ENCODE measurements at places on chromosomes 7 and 10.

DNA sequence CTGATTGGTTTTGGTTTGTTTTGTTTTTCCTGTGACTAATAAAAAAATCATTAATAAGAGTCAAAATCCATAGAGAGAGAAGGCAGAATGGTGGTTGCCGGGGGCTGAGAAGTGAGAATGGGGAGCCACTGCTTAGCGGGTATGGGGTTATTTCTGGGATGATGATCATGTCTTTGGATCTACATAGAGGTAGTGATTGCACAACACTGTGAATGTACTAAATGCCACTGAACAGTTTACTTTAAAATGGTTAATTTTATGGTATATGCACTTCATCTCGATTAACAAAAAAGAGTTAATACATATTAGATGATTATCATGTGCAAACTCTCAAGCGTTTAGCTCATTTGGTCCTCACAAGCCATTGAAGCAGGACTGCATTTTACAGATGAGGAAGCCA, 342.9 kb downstream of the ELMO1 start:
- H3K27me3 ChIP-seq: no peaks in the 10 kb centered on the region
- peaks cover 22% of the 10 kb centered on the region for H3K4me1 ChIP-seq
- no peak for DNase-seq
- H3K36me3 ChIP-seq: peaks cover 15% of the 10 kb centered on the region
- H3K4me3 ChIP-seq: no peak overlapping the region

GRCh38 chr7:37267251-37267650, 181.4 kb downstream of the ELMO1 start:
- H3K36me3 ChIP-seq: peaks cover 14% of the 10 kb centered on the region
- peak overlapping the region; percentile 48 for H3K27ac ChIP-seq
- H3K4me1 ChIP-seq: peaks cover 24% of the 10 kb centered on the region
- no peak overlapping the region for H3K4me3 ChIP-seq
- no peak for DNase-seq

DNA sequence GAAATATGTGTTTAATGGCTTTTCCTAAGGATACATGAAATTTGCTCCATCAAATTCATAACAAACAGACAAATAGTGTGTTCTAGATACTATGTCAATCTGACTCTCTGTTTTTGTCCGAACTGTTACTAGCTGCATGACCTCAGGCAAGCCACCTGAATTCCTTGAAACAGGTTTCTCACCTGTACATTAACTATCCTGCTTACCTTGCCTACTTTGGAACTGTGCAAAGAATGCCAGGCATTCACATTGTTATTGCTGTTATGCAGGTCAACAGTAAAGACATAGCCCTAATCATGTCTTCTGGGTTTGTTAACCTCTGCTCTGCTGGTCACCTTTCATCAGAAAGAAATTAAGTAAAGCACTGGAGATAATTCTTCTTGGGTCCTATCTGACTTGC, 1283.9 kb upstream of the CELF2 start:
- no peak for DNase-seq
- no peak overlapping the region for H3K27ac ChIP-seq
- no peak overlapping the region for H3K4me3 ChIP-seq
- no peaks in the 10 kb centered on the region for H3K27me3 ChIP-seq
- no peaks in the 10 kb centered on the region for H3K4me1 ChIP-seq

GRCh38 chr10:43214956-43215561, 51.8 kb downstream of the RASGEF1A start:
- no peaks in the 10 kb centered on the region for H3K4me1 ChIP-seq
- H3K36me3 ChIP-seq: no peaks in the 10 kb centered on the region
- no peak overlapping the region for H3K4me3 ChIP-seq
- peaks cover 17% of the 10 kb centered on the region for H3K27me3 ChIP-seq

- no peaks in the 10 kb centered on the region for H3K36me3 ChIP-seq
- no peaks in the 10 kb centered on the region for H3K4me1 ChIP-seq
Measured at GRCh38 chr10:112289373-112290053, 6.3 kb downstream of the TECTB start.

DNA sequence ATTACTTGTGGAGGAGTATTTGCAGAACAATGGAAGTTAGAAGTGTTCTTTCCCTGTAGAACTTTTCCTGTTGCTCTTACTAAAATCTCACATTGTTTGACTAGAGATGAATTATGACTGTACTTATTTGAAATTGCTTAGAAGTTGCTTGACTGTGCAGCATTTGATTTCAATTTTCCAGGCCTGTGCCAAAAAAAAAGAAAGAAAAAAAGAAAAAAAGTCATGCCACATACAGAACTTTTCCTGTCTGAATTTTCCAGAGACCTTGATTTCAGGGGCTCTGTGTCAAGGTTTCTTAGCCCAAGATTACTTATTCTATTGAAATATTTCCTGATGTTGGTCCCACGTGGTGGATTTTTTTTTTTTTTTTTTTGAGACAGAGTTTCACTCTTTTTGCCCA, 3.5 kb upstream of the FAM171A1 start:
- H3K36me3 ChIP-seq: no peaks in the 10 kb centered on the region
- H3K4me1 ChIP-seq: peaks cover 10% of the 10 kb centered on the region
- no peak overlapping the region for H3K27ac ChIP-seq

- no peaks in the 10 kb centered on the region for H3K36me3 ChIP-seq
- H3K4me3 ChIP-seq: no peak overlapping the region
- peaks cover 2% of the 10 kb centered on the region for H3K4me1 ChIP-seq
- peaks cover 2% of the 10 kb centered on the region for H3K27me3 ChIP-seq
- H3K27ac ChIP-seq: no peak overlapping the region
- no peak for DNase-seq
Measured at GRCh38 chr7:14158111-14158510, 168.6 kb upstream of the ETV1 start.

- no peaks in the 10 kb centered on the region for H3K4me1 ChIP-seq
- peaks cover 5% of the 10 kb centered on the region for H3K27me3 ChIP-seq
- no peaks in the 10 kb centered on the region for H3K36me3 ChIP-seq
- H3K27ac ChIP-seq: no peak overlapping the region
- DNase-seq: no peak
- no peak overlapping the region for H3K4me3 ChIP-seq
Measured at GRCh38 chr7:132387596-132387995, 188.7 kb downstream of the PLXNA4 start.

- peaks cover 32% of the 10 kb centered on the region for H3K27me3 ChIP-seq
- H3K27ac ChIP-seq: no peak overlapping the region
- H3K4me1 ChIP-seq: peaks cover 5% of the 10 kb centered on the region
- no peak overlapping the region for H3K4me3 ChIP-seq
Measured at GRCh38 chr10:117164592-117165537, 26.8 kb upstream of the VAX1 start.

GRCh38 chr10:50437248-50437647, 185.9 kb upstream of the ASAH2 start:
- H3K36me3 ChIP-seq: peaks cover 13% of the 10 kb centered on the region
- no peak for DNase-seq
- H3K4me3 ChIP-seq: no peak overlapping the region
- H3K27me3 ChIP-seq: no peaks in the 10 kb centered on the region

DNA sequence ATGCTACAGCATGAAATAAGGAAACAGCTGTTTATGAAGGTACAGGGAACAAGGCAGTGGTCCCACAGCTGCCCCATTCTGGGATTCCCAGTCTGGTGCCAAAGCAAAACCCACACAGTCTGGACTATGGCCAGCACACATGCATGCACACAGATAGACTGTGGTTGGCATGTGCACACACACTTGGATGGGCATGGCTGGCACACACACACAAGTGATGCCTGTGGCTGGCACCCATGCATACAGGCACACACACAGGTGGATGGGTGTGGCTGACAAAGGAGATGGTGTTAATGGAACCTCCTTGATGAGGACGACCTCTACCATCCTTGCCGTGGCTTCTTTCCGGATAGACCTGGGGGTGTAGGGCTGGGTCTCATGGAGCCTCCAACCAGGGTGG, 114.0 kb upstream of the LYZL2 start:
- peaks cover 7% of the 10 kb centered on the region for H3K27me3 ChIP-seq
- DNase-seq: no peak
- H3K36me3 ChIP-seq: no peaks in the 10 kb centered on the region
- H3K4me1 ChIP-seq: peaks cover 14% of the 10 kb centered on the region
- H3K27ac ChIP-seq: no peak overlapping the region

DNA sequence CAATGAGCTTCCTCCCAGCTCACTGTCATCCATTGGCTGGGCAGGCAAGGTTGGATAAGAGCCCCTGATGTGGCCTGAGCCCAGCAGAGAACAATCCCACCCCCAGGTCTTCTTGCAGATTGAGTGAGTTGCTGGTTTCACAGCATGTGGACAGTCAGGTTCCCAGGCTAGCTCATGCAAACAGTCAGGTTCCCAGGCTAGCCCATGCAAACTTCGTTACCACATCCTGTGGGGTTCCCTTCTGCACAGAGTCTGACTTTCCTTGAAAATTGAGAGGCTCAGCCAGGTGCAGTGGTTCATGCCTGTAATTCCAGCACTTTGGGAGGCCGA, 67.1 kb downstream of the TMEM130 start:
- H3K4me3 ChIP-seq: no peak overlapping the region
- peaks cover 3% of the 10 kb centered on the region for H3K4me1 ChIP-seq
- H3K36me3 ChIP-seq: no peaks in the 10 kb centered on the region
- H3K27me3 ChIP-seq: peaks cover 12% of the 10 kb centered on the region
- no peak for DNase-seq

DNA sequence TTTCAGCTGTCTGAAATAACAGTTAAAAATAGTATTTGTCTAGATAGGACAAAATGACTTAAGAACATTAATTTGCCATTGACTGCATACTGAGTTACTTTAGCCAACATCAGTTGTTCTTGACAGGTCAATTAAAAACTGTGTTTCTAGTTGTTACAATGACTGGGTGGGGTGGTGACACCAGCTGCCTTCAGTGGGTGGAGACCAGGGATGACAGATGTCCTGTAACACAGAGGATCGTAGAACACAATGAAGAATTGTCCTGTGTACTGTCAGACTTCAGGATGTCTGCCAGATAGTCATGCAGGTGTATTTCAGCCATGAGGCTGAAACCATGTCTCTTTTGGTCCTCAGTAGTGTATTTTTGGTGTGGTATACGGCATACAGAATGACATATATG, 24.4 kb downstream of the TRUB1 start:
- DNase-seq: no peak
- no peaks in the 10 kb centered on the region for H3K27me3 ChIP-seq
- no peak overlapping the region for H3K27ac ChIP-seq
- H3K4me3 ChIP-seq: no peak overlapping the region
- peaks cover 32% of the 10 kb centered on the region for H3K36me3 ChIP-seq

DNA sequence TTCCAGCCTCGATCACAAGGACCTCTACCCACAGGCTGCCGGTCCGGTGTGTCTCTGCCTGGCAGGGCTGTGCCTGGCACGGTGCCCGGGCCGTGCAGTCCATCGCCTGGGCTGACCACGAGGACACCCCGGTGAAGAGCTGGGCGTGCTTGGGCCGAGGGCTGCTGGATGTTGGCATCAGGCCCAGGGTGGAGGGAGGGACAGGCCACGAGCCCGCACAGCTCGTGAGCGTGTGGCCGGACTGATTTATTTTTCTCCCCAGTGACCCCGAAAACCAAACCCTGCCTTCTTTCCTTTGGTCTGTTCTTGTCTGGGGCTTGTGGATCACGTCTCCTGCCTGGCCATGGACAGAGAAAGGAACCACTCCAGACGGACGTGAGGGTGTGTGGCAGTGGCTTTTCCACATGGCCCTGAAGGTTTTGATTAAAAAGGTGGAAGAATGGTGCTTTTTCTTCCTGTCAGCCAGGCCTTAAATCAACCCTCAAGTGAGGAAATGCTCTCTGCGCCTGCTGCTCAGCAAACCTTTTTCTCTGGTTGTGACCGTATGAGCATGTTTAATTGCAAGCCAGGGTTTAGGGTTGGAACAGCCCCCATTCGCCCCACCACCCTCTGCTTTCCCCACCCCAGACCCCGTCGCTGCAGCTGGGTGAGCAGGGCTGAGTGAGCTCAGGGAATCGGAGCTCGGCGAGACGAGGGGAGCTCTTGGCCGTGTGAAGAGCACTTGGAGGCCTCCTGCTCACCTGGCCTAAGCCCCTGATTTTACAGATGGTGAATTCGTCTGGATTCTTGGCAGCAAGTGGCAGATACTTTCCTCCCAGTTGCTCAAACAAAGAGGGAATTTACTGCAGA, 130.1 kb downstream of the RGS10 start:
- H3K27me3 ChIP-seq: no peaks in the 10 kb centered on the region
- no peak overlapping the region for H3K4me3 ChIP-seq
- peaks cover 9% of the 10 kb centered on the region for H3K4me1 ChIP-seq

- DNase-seq: no peak
- peaks cover 5% of the 10 kb centered on the region for H3K36me3 ChIP-seq
- no peaks in the 10 kb centered on the region for H3K27me3 ChIP-seq
- H3K27ac ChIP-seq: peak overlapping the region; percentile 42
- peak overlapping the region; percentile 78 for H3K4me3 ChIP-seq
- H3K4me1 ChIP-seq: peaks cover 26% of the 10 kb centered on the region
Measured at GRCh38 chr7:1919539-1920265, 249.6 kb downstream of the ELFN1 start.

DNA sequence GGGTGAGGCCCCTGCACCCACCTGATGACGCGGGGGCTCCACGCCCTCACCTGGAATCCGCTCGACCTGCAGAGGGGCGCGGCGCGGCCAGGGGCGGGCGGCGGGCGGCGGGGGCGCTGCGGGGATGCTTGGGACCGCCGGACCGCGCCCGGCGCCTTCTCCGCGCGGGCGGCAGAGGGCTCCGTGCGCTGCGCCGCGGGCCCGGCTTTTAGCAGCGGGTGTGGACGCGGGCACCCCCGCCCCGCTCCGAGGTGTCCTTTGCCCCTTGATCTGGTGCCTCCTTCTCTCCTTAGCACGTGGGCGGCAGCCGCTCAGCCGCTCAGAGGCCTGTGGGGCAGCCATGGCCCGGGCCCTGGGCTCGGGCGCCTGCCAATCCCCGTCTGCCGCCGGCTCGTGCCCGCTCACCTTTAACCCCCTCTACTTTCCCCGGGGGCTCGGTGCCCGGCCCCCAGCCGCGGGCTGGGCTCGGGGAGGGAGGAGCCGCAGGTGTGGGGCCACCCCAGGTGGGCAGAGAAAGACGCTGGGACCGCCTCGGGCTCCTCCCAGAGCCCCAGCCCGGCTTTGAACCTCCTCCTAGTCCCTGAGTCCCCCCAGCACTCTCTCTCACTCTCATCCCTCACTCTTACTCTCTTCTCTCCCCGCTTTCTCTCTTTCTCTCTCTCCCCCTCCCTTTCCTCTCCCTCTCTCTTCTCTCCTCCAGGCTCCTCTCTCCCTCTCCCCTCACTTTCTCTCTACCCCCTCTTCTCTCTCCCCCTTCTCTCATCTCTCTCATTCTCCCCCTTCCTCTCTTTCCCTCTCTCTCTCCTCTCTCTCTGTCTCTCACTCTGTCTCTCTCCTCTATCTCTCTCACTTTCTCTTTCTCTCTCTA, 19.7 kb upstream of the VPS37D start:
- peak overlapping the region; percentile 28 for H3K27ac ChIP-seq
- H3K4me3 ChIP-seq: peak overlapping the region; percentile 83
- H3K36me3 ChIP-seq: peaks cover 3% of the 10 kb centered on the region
- peak; percentile 45 for DNase-seq
- peaks cover 37% of the 10 kb centered on the region for H3K27me3 ChIP-seq
- H3K4me1 ChIP-seq: peaks cover 15% of the 10 kb centered on the region

DNA sequence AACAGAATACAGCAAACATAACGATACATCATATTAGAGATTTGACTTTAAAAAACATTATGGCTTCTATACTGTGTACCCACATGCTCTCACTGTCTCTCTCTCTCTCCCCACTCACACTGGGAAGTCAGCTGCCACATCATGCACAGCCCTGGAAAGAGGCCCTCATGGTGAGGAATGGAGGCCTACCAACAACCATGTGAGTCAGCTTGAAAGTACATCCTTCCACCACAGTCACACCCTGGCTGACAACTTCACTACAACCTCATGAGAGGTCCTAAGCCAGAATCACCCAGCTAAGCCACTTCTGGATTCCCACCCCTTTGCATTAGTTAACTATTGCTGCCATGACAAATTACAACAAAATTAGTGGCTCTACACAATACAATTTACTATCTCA, 23.3 kb upstream of the GPR22 start:
- DNase-seq: no peak
- no peaks in the 10 kb centered on the region for H3K27me3 ChIP-seq
- peaks cover 22% of the 10 kb centered on the region for H3K36me3 ChIP-seq
- H3K4me3 ChIP-seq: no peak overlapping the region

All from memory B cell (primary cell).